Skeletal muscle tissue (tissue), 5 donors: ENCODE measurements at places on chromosomes 12 and 14. TPM values are rescaled to one million over a fixed set of nuclear protein-coding genes. Genes with fewer than 3 reads are reported as not detected.

The PRPH gene
- 2.6 TPM for total RNA-seq

The TPPP2 gene
- total RNA-seq, result not detected

The ACOT4 gene
- total RNA-seq, result 0.52 TPM

The PLEKHD1 gene
- total RNA-seq, result under 0.01 TPM

The SERPINA9 gene
- not detected for total RNA-seq

The ADCY6 gene
- total RNA-seq, result 37.6 TPM

The CCDC197 gene
- not detected for total RNA-seq

The TAS2R19 gene
- total RNA-seq, result 9.9 TPM

The CLEC2A gene
- not detected for total RNA-seq

The TMEM30B gene
- 1.6 TPM for total RNA-seq

The ABHD12B gene
- not detected for total RNA-seq

The OVCH1 gene
- total RNA-seq, result under 0.01 TPM

The CMA1 gene
- total RNA-seq, result 0.52 TPM

The C12orf43 gene
- total RNA-seq, result 8.4 TPM

The PAPLN gene
- total RNA-seq, result 1.6 TPM

The SLC10A1 gene
- total RNA-seq, result not detected

The LALBA gene
- not detected for total RNA-seq

The NXPH4 gene
- total RNA-seq, result not detected

The RPS6KL1 gene
- 3.1 TPM for total RNA-seq

The NUAK1 gene
- 9.4 TPM for total RNA-seq

The PAX9 gene
- 0.52 TPM for total RNA-seq

The ERBB3 gene
- total RNA-seq, result 154 TPM

The LIN7A gene
- total RNA-seq, result 1.6 TPM

The IFNG-AS1 gene
- 1.0 TPM for total RNA-seq

The C14orf132 gene
- 8.9 TPM for total RNA-seq

The KCNMB4 gene
- total RNA-seq, result 6.3 TPM

The CBLN3 gene
- under 0.01 TPM for total RNA-seq

The CCDC88C gene
- total RNA-seq, result 9.4 TPM

The CPNE6 gene
- not detected for total RNA-seq

The GPR137C gene
- 1.6 TPM for total RNA-seq

The GPR65 gene
- 0.52 TPM for total RNA-seq

The SLC17A8 gene
- total RNA-seq, result under 0.01 TPM
